ENCODE measurements at places on chromosomes 13 and 19.

- no peak for DNase-seq
Measured at GRCh38 chr13:102195566-102196462, 206.0 kb downstream of the FGF14 start.

DNA sequence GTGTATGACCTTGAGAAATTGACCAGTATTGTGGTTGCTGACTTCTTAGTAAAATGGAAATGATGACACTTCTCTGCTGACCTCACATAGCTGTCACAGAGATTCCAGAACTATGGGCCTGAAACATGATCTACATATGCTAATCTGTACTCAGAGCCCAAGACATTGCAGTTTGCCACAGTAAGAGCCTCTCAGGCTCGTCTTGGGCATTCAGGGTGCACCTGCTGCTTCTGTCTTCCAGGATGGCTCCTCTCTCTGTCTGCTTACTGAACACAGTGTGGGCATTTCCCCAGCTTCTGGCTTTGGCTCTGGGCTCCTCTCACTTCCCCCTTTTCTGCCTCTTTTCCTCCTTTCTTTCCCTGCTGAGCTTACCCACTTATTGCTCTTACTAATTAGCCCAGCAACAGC, 22.3 kb upstream of the SLC46A3 start:
- no peak for DNase-seq

GRCh38 chr19:4815426-4816201, 15.9 kb downstream of the TICAM1 start:
- DNase-seq = peak; percentile 77

DNA sequence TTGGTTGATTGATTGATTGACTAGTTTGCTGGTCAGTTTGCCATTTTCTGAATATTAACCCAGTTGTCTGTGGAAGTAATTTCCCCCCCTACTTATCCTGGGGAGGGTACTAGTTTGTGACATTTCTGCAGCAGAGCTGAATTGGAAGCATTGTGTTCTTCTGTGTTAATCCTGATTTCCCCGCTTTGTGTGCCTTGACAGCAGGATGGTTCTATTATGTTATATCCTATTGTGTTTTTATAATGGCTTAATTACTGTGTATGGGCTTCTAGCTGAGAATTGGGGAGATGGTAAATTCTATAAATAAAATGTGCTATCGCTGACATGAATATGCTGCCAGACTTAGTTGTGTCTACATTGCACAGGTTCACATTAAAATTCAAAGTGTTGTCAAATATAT, 499.7 kb downstream of the COG6 start:
- no peak for DNase-seq

DNA sequence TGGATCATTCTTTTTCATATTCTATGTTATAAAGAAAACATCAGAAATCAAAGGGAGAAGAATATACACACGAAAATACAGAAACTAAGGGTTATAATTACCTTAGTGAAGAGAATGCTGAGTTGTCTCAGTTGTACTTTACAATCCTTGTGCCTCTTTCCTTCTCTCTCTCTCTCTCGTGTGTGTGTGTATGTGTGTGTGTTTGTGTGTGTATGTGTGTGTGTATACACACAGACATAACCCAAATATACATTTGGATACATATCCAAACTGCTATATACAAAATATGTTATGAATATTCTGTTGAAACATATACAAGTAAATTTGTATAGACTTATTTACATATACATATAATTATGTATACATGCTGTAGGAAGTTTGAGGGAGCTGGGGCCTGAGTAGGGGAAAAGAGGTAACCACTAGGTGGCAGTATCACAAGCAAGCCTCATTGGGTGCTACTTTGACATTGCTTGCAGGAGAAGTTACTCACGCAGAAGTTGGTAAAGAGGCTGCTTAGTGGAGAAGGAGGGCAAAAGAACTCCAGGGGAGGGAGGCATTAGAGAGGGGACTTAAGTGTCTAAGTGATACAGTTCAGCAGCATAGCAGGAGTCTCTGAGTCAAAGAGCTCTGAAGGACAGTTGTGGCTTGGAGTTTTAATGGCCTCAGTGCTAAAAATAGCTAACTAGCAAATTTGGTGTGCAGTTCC, 465.1 kb upstream of the PCDH20 start:
- no peak for DNase-seq

DNA sequence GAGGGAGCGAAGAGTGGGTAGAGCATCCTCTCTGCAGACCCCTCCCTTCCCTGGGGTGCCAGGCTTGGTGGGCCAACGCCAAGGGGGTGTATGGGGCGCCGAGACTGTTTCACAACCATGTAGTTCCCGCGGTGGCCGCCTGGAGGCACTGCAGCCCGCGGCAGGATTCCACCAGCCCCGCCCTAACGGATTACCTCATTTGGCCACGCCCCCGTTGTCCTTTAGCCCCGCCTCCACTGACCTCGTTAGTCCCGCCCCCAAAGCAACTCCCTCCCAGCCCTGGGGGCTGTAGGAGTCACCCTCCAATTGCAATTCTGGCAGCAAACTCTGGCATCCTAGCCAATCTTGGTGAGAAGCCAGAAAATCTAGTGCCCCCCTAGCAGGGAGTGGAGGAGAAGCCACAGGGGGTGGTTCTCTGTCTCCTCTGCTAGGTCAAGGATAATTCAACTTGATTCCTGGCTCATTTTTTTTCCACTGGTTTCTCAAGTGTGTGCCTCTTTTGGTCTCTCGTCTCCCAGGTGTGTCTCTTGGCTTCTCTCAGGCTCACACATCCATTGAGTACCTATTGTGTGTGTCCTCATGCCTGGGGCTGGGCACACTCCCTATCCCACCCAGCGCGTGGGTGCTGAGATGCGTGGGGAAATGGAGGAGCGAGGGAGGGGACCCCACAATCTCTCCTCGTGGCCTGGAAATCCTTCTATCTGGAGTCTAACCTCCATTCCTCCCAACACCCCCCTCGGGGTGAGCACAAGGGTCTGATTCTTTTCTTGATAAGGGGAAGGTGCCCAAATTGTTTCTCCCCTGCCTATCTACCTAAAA, 2.0 kb downstream of the OLFM2 start:
- peak; percentile 66 for DNase-seq

- no peak for DNase-seq
Measured at GRCh38 chr19:48868114-48868886, at the start of gene PLEKHA4. Gene PLEKHA4, minus strand, starts transcription at chr19:48868617. Its CDS starts 997 bp downstream, at chr19:48867620.

GRCh38 chr13:42907745-42908144, 84.3 kb downstream of the EPSTI1 start:
- DNase-seq = no peak
